GM12864 (cell line): ENCODE measurements at places on chromosomes 1 and 21.

- no peak for DNase-seq
Observed at GRCh38 chr1:198662821-198663220, 24.0 kb downstream of the PTPRC start.

GRCh38 chr1:190102757-190103326 lies 374.8 kb downstream of the BRINP3 start:
- DNase-seq: no peak

GRCh38 chr1:25198663-25199252 lies 33.5 kb downstream of the SYF2 start:
- DNase-seq: no peak

- no peak for DNase-seq
Observed at GRCh38 chr1:186636786-186637185, 43.4 kb downstream of the PTGS2 start.

DNA sequence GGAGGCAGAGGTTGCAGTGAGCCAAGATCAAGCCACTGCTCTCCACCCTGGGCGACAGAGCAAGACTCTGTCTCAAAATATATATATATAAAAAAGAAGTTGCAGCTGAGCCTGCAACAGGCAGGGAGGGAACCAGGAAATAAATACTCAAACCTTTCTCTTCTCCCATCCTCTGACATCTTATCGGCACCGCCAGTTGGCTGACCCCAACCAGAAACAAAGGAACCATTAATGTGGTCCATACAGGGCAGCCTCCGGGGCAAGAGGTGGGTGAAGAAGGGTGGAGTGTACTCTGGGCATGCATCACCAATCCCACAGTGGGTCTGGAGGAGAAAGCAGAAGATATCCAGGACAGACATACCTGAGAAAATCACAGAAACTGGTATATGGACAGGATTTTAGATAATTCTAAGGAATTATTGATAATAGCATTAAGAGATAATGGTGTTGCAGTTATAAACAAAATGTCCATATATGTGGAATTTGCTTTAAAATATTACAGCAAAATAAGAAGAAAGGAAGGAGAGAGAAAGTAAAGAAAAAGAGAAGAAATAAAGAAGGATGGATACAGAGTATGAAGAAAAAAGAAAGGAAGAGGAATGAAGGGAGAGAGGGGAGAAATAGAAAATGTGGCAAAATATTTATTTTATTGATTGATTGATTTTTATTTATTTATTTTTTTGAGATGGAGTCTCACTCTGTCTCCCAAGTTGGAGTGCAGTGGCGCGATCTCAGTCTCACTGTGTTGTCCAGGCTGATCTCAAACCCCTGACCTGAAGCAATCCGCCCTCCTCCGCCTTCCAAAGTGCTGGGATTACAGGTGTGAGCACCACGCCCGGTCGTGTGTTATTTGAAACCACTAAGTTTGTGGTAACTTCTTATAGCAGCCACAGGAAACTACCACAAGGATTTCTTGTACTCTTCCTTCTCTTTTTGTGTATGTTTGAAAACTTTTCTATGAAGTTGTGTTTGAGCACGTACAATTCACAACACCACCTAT lies 4.1 kb upstream of the PTAFR start:
- no peak for DNase-seq

DNA sequence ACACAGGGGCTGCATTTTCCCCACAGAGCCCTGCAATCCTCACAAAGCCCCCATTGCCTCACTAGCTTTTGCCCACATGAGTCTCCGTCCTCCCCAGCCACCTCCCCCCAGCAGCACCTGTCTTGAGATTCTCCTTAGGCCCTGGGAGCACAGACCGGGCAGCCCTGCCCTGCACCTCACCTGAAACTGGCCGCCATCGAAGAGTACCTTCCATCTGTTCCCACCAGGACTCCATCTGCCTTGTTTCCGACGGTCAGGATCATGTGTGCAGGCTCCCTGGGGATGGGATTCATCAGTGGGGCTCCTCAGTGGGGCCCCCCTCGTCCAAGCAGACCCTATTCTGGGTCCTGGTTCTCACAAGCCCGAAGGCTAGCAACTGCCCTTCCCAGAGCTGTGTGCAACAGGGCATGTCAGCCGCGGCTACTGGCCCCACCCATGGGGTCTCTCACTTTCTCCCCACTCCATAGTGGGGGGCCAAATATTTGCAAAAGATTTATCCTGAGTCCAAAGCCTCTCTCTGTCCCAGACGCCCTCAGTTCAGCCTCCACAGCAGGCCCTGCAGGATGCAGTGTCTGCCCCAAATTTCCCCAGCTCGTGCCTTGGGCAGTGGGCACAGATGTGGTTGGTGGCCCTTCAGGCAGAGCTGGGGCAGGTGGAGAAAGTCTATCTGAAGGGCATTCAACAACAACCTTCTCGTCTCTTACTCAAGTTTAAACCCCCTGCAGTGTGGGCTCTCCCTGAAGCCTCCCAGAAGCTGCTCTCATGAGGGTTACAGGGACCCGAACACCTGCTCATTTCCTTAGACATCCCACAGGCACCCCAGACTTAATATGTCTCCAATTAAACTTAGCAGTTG lies 4.8 kb downstream of the PDZK1IP1 start:
- no peak for DNase-seq

GRCh38 chr1:111538343-111539025 lies 35.1 kb upstream of the ADORA3 start:
- DNase-seq: no peak

GRCh38 chr1:88433556-88433955 lies 250.5 kb upstream of the PKN2 start:
- DNase-seq: no peak

GRCh38 chr1:22925111-22925510 lies 47.6 kb downstream of the LACTBL1 start:
- no peak for DNase-seq

- no peak for DNase-seq
Observed at GRCh38 chr1:34970829-34971228, 14.3 kb downstream of the TMEM35B start.

DNA sequence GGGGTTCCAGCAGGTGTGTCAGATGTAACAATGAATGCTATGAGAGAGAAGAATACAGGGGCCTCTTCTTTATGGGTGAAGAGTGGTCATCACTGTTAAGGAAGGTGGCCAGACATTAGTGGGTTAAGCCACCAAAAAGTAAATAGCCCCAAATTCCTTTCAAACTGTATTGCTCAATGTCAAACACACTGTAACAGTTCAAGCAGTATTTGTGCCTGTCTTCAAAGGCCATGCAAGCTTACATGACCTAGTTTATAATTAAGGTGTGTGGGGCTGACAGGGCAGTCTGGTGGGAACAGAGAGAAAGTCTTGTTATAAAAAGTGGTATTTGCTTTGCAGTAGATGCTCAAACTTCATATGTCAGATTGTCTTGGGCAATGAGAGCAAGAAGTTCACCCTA lies 18.5 kb downstream of the CHIT1 start:
- no peak for DNase-seq

DNA sequence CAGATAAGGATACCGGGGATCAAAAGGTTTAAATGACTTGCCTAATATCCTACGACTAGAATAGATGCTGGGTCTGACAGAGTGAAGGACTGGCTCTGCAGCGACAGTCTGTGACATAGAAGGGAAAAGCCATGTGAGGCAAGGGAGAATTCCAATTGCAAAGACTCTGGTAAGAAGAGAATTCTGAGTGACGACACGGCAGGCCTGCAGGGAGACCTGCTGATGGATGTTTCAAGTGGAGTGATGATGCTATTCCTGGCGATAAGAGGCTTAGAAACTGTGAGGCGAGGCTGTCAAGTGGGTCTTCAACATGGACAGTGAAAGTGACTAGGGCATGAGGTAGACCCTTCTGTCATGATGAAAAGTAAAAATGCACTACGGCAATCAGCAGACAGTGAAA lies 176.6 kb upstream of the PBX1 start:
- DNase-seq: no peak
